ENCODE measurements at places on chromosomes 7 and 10.
A peak's percentile ranks its signal among the peaks of the same experiment; 100 is the strongest.

- H3K4me1 ChIP-seq = no peaks in the 10 kb centered on the region
- no peak for DNase-seq
- H3K36me3 ChIP-seq = no peaks in the 10 kb centered on the region
- H3K4me3 ChIP-seq = no peak overlapping the region
- no peak overlapping the region for H3K27ac ChIP-seq
Observed at GRCh38 chr10:7151538-7151937, 259.3 kb downstream of the SFMBT2 start.

GRCh38 chr7:143877098-143877497 is 24.9 kb downstream of the TCAF1 start:
- peaks cover 2% of the 10 kb centered on the region for H3K36me3 ChIP-seq
- no peak overlapping the region for H3K27ac ChIP-seq
- DNase-seq = no peak

DNA sequence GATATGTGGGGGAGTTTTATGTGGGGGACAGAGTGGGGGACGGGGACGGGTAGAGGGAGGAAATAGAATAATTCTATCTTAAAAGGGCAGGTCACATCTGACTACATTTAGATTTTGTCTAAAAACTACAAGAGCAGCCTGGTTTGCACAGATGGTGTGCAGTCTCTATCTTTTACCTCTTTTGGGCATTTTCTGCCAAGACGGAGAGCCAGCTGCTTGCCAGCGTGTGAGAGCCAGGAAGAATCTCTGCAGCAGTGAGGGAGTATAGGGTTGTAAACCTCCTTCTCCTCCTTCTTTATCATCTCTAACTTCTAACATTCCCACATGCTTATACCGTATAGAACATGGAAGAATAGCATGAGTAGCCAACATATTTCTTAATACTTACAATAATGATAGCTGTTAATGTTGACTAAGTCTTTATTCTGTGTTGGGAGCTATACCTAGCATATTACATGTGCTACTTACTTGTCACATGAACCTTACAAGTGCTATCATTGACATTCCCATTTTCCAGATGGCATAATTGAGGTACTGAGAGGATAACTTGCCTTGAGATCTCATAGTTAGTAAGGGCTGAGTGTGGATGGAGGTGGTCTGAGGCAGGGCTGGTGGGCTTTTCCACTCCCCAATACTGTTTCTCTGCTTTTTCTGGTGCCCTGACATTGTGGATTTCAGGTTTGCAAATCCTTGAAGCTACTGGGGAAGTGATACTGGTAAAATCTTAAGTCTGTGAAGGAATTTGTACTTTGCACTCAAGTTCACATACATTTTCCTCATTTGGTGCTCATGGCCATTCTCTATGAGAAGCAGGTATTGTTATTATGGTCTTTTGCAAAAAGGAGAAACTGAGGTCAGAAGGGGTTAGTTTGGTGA is 1.1 kb downstream of the ENTPD1 start:
- DNase-seq = no peak
- H3K4me3 ChIP-seq = no peak overlapping the region
- H3K4me1 ChIP-seq = no peaks in the 10 kb centered on the region
- H3K36me3 ChIP-seq = no peaks in the 10 kb centered on the region
- H3K27me3 ChIP-seq = no peaks in the 10 kb centered on the region

GRCh38 chr7:90655566-90655965 is 59.4 kb downstream of the CDK14 start:
- no peak overlapping the region for H3K27ac ChIP-seq
- H3K27me3 ChIP-seq = no peaks in the 10 kb centered on the region
- no peaks in the 10 kb centered on the region for H3K36me3 ChIP-seq
- no peak overlapping the region for H3K4me3 ChIP-seq
- no peak for DNase-seq
- H3K4me1 ChIP-seq = no peaks in the 10 kb centered on the region

GRCh38 chr10:3135006-3135405 is 37.6 kb downstream of the PITRM1 start:
- H3K4me3 ChIP-seq = no peak overlapping the region
- peaks cover 27% of the 10 kb centered on the region for H3K36me3 ChIP-seq
- H3K27me3 ChIP-seq = no peaks in the 10 kb centered on the region
- H3K27ac ChIP-seq = no peak overlapping the region
- H3K4me1 ChIP-seq = no peaks in the 10 kb centered on the region

DNA sequence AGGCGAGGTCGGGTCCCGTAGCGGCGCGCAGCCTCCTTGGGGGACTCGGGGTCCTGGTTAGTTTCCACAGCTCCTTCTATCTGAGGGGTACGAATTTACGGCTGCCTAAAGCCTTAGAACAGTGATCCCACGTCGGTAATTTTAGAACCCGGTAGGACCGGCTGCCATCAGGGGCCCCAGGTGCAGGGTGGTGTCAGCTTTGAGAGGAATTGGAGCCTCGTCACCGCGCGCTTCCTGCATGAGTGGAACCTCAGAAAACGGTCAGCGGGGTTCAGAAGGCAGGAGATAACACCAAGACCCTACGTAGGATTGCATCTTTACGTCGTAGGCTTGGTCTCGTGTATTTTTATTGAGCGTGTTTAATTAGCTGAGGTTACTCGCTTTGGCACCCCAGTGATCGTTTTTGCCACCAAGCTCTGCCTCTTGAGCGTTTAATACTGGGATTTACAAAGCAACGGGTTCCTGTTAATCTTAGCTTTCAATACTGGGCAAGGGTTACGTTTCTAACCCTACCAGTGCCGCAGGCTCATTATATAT is 443 bp downstream of the RNF32 start:
- H3K27ac ChIP-seq = no peak overlapping the region
- peak; percentile 62 for DNase-seq
- no peaks in the 10 kb centered on the region for H3K36me3 ChIP-seq
- H3K27me3 ChIP-seq = no peaks in the 10 kb centered on the region
- peaks cover 3% of the 10 kb centered on the region for H3K4me1 ChIP-seq

DNA sequence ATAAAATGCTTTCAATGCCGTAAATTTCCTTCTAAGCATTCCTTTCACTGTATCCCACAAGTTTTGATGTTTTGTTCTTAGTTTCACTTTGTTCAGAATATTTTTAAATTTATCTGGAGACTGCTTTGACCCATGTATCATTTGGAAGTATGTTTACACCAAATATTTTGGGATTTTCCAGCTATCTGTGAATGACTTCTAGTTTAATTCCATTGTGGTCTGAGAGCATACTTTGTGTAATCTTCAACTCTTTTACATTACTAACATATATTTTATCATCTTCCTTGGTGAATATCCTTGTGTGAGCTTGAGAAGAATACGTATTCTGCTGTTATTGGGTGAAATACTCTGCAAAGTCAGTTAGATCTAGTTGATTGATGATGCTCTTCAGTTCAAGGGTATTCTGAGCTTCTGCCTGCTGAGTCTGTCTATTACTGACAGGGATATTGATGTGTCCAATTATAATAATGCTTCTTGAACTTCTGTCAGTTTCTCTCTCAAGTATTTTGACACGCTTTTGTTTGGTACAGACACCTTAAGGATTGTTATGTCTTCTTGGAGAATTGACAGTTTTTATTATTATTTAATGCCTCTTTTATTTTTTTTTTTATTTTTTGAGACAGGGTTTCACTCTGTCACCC is 31.6 kb downstream of the MKLN1 start:
- H3K4me1 ChIP-seq = peaks cover 5% of the 10 kb centered on the region
- H3K36me3 ChIP-seq = no peaks in the 10 kb centered on the region
- no peak overlapping the region for H3K27ac ChIP-seq
- no peak overlapping the region for H3K4me3 ChIP-seq

- no peaks in the 10 kb centered on the region for H3K27me3 ChIP-seq
- H3K27ac ChIP-seq = no peak overlapping the region
- H3K36me3 ChIP-seq = no peaks in the 10 kb centered on the region
- DNase-seq = no peak
- H3K4me3 ChIP-seq = no peak overlapping the region
Observed at GRCh38 chr10:6734286-6734685, 154.2 kb upstream of the PRKCQ start.

DNA sequence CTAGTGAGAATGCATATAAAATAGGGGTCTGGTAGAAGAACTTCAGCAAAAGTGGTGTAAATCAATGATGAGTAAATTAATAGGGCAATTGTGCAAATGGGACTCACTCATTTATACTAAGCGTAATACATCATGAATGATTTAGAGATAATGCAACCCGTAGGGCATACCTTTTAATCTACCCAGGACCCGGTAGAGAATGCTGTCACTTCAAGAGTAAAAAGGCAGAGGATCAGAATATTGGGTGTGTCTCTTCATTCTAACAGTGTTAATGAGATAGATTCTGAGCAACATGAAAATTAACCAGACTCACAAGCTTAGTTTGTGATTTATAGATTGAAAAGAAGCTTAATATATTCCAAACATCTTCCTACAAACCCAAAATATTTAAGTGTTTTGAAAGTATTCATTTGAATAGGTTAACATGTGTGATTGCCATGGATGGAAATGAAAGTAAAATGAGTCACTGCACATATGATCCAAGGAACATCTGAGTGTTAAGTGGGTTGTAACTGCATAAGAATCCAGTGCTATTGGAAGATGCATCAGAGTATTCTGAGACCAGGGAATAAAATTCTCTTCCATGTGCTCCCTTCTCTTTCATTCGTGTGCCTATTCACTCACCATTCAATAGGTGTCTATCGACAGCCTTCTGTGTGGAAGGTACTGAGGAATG is 690.6 kb downstream of the AUTS2 start:
- H3K4me3 ChIP-seq = no peak overlapping the region
- H3K36me3 ChIP-seq = no peaks in the 10 kb centered on the region
- no peak overlapping the region for H3K27ac ChIP-seq
- H3K4me1 ChIP-seq = no peaks in the 10 kb centered on the region
- H3K27me3 ChIP-seq = no peaks in the 10 kb centered on the region

DNA sequence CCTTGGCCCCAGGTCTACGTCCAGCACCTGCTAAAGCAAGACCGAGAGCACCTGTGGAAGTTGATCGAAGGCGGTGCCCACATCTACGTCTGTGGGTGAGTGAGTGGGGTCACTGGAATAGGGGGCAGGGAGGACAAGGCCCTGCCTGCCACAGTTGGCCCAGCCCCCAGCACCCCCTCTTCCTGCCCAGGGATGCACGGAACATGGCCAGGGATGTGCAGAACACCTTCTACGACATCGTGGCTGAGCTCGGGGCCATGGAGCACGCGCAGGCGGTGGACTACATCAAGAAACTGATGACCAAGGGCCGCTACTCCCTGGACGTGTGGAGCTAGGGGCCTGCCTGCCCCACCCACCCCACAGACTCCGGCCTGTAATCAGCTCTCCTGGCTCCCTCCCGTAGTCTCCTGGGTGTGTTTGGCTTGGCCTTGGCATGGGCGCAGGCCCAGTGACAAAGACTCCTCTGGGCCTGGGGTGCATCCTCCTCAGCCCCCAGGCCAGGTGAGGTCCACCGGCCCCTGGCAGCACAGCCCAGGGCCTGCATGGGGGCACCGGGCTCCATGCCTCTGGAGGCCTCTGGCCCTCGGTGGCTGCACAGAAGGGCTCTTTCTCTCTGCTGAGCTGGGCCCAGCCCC is 8.1 kb downstream of the TMEM120A start:
- H3K27me3 ChIP-seq = no peaks in the 10 kb centered on the region
- no peak overlapping the region for H3K27ac ChIP-seq
- H3K4me1 ChIP-seq = peaks cover 3% of the 10 kb centered on the region
- DNase-seq = no peak
- H3K4me3 ChIP-seq = no peak overlapping the region
- peaks cover 5% of the 10 kb centered on the region for H3K36me3 ChIP-seq

DNA sequence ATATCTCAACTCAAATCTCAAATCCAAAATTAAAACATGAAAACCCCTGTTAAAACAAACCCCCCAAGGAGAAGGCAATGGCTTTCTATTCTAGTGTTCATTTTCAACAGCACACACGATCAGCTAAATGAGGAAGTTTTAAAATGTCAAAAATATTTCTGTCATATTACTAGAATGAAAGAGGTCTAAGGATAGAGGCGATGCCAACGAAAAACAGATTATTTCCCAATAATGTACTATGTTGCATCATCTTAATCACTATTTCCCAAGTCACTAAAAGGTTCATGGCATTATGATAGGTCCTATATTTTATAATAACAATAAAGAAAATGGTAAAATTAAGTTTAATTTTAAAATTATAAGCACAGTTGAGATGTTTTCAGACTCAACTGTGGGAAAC is 10.1 kb downstream of the CNOT4 start:
- H3K36me3 ChIP-seq = no peaks in the 10 kb centered on the region
- DNase-seq = no peak
- no peak overlapping the region for H3K27ac ChIP-seq
- H3K27me3 ChIP-seq = no peaks in the 10 kb centered on the region
- peaks cover 2% of the 10 kb centered on the region for H3K4me1 ChIP-seq

DNA sequence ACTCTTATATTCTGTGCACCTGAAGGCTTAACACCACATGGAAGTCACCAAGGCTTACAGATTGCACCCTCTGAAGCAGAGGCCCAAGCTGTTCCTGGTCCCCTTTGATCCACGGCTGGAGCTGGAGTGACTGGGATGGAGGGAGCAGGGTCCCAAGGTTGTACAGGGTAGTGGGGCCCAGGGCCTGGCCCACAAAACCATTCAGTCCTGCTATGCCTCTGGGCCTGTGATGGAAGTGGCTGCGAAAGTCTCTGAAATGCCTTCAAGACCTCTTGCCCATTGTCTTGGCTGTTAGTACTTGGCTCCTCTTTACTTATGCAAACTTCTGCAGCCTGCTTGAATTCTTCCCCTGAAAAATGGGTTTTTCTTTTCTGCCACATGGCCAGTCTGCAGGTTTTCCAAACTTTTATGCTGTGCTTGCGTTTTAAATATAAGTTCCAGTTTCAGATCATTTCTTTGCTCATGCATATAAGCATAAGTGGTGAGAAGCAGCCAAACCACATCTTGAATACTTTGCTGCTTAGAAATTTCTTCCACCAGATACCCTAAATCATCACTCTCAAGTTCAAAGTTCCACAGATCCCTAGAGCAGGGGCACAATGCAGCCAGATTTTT is 53.4 kb downstream of the AKR1D1 start:
- H3K27ac ChIP-seq = no peak overlapping the region
- no peak for DNase-seq
- H3K4me1 ChIP-seq = no peaks in the 10 kb centered on the region
- H3K27me3 ChIP-seq = no peaks in the 10 kb centered on the region
- no peaks in the 10 kb centered on the region for H3K36me3 ChIP-seq

DNA sequence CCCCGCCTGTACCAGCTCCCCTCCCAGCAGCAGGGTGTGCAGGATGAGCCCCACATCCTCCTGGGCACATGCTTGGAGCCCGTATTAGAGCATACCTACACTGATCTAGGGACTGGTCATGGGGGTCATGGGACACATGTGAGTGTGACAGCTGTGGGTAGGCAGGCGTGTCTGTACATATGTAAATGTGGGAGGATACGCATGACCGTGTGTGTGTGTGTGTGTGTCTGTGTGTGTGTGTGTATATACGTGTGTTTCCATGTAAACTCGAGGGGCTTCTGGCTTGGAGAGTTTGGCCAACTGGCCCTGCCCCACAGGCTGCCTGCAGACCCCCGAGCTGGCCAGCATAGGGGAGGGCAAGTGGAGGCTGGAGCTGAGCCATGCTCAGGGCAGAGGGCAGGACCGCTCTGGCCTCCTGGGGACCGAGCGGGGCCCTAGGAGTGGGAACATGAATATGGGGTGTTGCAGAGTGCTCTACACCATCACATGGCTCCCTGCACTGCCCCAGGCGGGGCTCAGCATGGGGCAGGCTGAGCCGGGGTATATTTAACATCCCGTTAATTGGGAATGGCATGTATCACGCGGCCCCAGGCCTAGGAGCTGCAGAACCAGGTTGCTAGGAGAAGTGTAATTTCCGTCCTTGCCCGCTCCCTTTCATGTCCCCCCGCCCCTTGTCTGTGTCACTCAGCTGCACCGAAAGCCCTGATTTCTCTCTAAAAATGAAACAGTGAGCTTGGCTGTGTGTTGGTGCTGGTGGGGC is 152.7 kb upstream of the PCBD1 start:
- no peaks in the 10 kb centered on the region for H3K4me1 ChIP-seq
- no peaks in the 10 kb centered on the region for H3K27me3 ChIP-seq
- no peak overlapping the region for H3K4me3 ChIP-seq
- peak; percentile 54 for DNase-seq
- H3K27ac ChIP-seq = no peak overlapping the region
